Stimulated activated CD4-positive, alpha-beta T cell treated with anti-CD3 and anti-CD28 coated beads, Interleukin-1b, Interleukin-23, amount 100 ng/mL, for 4 hours (primary cell): ENCODE measurements at places on chromosomes 1 and 21.

- no peak for DNase-seq
Observed at GRCh38 chr1:10771789-10772188, 24.7 kb downstream of the CASZ1 start.

DNA sequence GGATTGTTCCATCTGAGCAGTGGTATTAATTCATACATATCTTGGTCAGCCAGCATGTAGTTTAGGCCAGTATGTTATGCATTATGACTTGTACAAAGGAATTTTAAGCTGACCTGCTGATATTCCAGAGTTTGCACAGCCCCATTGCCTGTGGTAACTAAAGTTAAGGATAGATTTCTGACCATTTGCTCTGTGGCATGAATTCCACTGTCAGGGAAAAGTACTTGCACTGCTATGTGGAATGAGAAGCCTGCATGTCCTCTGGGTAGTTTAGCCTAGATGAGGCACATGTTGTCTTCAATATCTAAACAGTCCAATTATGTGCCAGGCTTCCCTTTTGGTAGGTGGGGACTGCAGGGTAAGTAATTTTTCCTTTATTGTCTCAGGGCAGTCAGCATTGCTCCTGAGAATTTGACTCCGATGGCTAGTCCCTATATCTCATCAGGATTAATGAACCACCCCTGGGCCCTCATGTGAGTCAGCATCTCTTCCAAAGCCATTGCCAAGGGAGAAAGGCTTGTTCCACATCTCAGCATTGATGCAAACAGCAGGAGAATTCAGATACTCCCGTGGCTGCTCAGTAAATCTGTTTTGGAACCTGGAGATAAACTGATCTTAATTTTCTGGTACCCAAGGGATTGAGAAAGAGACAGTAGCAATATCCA, 30.2 kb downstream of the NEK7 start:
- no peak for DNase-seq

DNA sequence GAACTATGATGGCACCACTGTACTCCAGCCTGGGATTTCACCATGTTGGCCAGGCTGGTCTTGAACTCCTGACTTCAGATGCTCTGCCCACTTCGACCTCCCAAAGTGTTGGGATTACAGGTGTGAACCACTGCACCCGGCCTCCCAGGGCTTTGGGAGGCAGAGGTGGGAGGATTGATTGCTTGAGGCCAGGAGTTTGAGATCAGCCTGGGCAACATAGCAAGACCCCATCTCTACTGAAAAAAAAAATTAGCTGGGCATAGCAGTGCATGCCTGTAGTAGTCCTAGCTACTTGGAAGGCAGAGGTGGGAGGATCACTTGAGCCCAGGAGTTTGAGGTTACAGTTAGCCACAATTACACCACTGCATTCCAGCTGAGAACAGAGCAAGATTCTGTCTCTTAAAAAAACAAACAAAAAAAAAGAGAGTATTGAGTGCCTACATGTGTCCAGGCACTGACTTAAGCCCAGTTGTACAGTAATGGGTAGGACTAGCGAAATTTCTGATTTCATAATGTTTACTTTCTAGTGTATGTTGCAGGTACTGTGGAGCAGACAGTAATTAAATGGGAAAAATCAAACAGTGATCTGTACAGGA, 4.2 kb downstream of the MANEAL start:
- DNase-seq, result no peak

- no peak for DNase-seq
Observed at GRCh38 chr1:239443361-239443760, 57.0 kb downstream of the CHRM3 start.
